ENCODE measurements at places on chromosomes 2 and 18.

DNA sequence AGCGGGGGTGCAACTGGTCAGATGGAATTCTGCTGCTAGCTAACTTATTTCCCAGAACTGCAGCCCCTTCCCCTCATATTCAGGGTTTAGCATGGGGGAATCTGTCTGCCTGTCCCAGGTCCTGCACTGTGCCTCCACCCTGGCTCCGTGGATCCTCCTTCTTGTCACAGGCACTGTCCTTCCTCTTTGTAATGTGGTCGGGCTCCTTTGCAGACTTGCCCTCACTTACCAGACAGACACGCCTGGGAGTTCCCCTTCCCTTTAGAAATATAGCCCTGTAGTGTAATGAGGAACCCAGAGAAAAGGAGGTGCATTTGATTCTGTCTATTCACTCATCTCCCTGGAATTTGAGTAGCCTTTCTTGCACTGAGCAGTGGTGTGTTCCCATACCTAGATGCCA lies 108.7 kb downstream of the TRIM43 start:
- no peak for DNase-seq

GRCh38 chr2:113698892-113699447 lies 57.5 kb downstream of the SLC35F5 start:
- DNase-seq, result no peak

DNA sequence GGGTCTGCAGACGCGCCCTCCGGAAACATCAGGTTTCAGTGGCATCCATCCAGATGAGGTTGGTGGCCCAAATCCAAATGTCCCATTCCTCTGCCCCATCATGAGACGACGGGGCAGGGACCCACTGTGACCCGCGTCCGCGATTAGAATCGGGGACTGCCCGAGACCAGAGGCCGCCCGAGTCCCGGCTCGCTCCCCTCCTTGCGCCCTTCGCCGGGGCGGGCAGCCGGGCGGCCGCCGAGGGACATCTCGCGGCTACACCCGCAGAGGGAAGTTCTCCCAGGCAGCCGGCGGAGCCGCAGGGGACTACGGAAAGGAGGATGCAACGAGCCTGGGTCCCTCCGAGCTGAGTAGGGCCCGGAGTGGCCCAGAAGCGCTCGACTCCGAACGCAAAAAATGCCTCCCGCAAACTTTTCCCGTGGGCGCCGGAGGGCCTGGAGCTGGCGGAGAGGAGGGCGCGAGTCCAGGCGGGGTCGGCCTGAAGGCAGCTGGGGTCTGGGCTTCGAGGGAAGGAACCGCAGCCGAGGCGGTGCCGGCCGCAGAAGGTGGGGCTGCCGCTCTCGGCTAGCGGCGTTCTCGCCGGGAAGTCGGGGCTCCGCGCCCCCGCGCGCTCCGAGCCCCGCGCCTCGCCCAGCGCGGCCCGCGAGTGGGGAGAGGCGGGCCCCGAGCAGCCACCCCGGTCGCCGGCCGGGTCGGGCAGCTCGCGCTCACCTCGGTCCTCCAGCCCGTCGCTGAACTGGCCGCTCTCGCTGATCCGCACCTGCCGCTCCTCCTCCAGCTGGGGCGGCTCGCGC lies 580 bp downstream of the TMEM163 start:
- no peak for DNase-seq

- no peak for DNase-seq
Measured at GRCh38 chr2:12419803-12420202, 296.9 kb upstream of the TRIB2 start.

DNA sequence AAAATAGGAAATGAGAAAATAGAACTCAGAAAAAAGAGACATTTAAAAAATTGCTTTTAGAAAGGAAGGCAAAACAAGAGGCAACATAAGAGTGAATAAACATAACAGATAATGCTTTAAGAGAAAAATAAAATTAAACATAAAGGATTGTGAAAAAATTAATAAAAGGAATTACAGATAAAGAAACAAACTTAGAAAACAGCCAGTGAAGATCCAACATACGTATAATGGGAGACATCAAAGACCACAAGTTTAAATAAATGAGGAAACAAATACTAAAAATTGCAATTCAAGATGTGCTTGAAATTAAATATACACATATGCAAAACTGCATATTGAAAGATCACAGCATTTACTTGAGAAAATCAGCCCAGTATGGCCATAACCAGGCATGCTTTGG lies 448.9 kb downstream of the NBAS start:
- DNase-seq, result no peak

GRCh38 chr2:164456619-164457018 lies 164.7 kb downstream of the GRB14 start:
- no peak for DNase-seq

- no peak for DNase-seq
Measured at GRCh38 chr18:8366656-8367055, 242.6 kb upstream of the RAB12 start.

GRCh38 chr18:59385191-59385590 lies 26.1 kb upstream of the LMAN1 start:
- DNase-seq, result no peak

GRCh38 chr2:25273985-25274535 lies 67.7 kb downstream of the DNMT3A start:
- no peak for DNase-seq

DNA sequence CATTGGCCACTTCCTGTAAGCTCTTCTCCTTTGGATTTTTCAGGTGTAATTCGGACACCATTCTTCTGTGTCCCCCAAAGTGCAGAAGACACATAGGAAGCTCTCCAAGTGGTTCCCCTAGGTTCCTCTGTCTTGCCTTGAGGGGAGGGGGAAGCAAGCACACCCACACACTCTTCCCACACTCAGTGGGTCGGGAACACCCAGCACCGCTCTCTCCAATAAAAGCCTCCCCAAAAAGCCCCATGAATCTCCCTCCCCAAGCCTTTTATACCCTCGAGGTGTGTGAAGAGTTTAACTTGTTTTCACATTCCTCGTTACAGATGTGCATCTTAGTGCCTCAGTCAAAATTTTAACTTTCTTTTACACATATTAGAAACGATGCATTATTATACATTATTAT lies 9.9 kb upstream of the TMEM237 start:
- DNase-seq, result no peak

DNA sequence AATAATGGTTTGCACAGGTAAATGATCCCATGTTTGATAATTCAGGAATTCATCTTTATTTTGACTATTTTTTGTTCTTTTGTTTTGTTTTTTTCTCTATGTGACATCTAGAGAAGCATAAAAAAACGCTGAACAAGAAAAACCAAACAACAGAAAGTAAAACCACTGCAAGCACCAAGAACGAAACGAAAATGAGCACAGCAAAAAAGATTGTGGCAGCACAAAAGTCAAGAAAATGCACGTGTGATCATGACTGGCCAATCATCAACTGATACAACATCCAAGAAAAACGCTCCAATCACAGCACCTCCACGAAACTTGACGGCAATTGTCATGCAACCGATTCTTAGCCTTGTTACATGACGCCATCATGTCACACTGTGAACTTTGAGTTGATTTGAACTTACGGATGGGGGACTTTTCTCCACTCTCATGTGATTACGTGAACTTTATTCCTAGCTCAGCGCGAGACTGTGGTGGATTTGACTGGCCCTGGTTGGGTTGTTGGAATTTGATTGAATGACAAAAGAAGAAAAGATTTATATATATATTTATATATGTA lies 318.7 kb downstream of the CELF4 start:
- no peak for DNase-seq

GRCh38 chr2:230942920-230943896 lies 18.2 kb upstream of the GPR55 start:
- DNase-seq, result no peak

- DNase-seq, result no peak
Measured at GRCh38 chr2:38683766-38684165, 17.9 kb downstream of the GALM start.

DNA sequence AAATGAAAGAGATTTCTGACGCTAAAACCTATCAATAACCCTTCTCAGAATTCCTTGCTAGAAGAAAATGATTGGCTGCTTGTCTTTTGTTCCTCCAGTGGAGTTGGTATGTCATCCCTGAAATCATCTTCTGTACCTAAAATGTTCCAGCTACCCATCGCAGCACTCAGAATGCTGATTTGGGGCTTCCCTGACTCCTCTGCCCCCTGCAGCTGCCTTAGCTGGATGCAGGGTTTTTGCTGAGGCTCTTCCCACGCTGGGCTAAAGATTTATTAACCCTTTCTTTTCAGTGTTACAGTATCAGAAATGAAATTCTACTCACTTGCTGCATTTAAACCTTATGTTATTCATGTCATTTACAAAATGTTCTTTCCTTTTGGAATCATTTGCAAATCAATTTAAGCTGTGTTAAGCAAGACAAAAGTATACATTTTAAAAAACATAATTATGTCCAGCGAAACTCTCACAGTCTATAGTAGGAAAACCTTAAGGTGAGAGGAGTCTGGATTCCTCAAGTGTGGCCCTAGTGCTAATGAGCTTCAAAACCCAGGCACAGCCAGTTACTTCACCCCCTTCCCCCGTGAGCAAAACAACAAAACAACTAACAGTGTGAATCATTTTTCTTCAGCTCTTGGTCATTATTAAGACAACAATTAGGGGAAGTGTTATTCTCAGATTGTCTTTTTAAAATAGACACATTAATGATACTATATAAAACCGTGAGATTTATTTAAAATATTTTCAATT lies 32.8 kb downstream of the PKP4 start:
- DNase-seq, result no peak

- no peak for DNase-seq
Measured at GRCh38 chr2:104004821-104005220, 849.1 kb upstream of the POU3F3 start.

- DNase-seq, result no peak
Measured at GRCh38 chr2:28986429-28986828, 5.3 kb downstream of the TOGARAM2 start.

GRCh38 chr18:31973929-31974546 lies 31.1 kb upstream of the TRAPPC8 start:
- DNase-seq, result no peak

- DNase-seq, result no peak
Measured at GRCh38 chr2:30235859-30236535, 4.7 kb downstream of the LBH start.

- no peak for DNase-seq
Measured at GRCh38 chr18:40159141-40160017, 1795.7 kb upstream of the PIK3C3 start.
